CD4-positive, alpha-beta T cell treated with Interleukin-21 for 1 hour (primary cell): ENCODE measurements at places on chromosomes 3 and 15.

GRCh38 chr3:146831659-146832058, 226.5 kb upstream of the PLSCR5 start:
- DNase-seq = no peak

- DNase-seq = no peak
Observed at GRCh38 chr3:48695393-48695753, 9.7 kb upstream of the NCKIPSD start.

DNA sequence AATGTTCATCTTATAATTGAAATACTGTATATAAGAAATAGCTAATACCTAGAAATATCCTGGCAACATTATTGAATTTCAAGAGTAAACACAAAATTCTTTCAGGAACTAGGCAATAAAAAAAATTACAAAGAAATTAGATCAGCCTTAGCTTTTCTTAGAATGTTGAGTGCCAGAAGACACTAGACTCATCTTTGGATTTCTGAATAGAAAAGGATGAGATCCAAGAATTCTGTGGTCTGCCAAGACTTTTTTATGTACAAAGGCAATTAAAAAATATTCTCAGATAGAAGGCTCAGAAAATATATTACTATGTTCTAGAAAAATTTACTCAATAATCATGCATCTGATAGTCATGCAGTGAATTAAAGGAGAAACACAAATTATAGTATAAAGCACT, 294.5 kb upstream of the CDIN1 start:
- no peak for DNase-seq

DNA sequence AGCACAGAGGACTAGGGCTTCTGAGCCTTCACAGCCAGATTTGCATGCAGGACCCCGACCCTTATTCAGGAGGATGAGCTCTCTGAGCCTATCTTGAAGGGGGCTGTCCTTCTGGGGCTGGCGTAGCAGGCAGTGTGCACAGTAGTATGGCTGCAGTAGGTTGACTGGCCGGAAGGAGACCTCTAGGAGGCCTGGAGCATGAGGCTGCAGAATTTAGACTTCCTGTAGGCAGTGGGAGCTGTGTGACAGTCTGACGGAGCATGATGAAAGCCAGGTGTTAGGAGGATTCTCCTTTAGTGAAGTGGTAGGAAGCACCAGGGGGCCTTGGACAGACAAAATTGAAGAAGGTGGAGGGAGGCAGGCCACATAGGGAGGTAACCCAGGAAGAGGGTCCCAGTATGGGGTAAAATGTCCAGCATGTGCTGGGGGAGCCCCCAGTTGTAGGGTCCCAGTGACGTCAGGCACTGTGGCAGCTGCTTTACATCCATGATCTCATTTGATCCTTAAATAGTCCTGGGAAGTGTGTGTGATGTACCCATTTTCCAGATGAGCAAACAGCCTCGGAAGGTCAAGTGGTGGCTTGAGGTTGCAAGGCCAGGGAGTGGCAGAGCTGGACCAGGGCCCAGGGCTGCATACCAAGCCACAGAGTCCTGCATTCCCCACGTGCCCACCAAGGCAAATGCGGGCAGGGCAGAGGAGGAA, 36.1 kb downstream of the SPSB4 start:
- no peak for DNase-seq

GRCh38 chr3:173139420-173139819, 1.6 kb downstream of the SPATA16 start:
- DNase-seq = no peak

DNA sequence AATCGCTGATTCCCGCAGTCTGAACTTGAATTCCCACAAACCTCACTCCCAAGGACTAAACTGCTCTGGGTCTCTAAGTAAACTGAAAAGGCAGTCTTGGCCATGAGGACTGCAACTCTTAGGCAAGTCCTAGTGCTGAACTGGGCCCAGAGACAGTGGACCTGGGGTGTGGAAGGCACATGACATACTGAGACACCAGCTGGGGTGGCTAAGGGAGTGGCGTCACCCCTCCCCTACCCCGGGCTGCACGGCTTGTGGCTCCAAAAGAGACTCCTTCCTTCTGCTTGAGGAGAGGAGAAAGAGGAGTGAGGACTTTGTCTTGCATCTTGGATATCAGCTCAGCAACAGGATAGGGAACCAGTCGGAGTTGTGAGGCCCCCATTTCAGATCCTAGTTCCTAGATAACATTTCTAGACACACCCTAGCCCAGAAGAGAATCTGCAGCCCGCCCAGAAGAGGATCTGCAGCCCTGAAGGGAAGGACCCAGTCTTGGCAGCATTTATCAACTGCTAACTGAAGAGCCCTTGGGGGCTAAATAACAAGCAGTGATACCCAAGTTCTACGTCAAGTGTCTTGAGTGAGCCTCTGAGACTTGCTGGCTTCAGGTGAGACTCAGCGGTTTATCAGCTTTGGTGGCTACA, 110.7 kb upstream of the C3orf80 start:
- DNase-seq = no peak

DNA sequence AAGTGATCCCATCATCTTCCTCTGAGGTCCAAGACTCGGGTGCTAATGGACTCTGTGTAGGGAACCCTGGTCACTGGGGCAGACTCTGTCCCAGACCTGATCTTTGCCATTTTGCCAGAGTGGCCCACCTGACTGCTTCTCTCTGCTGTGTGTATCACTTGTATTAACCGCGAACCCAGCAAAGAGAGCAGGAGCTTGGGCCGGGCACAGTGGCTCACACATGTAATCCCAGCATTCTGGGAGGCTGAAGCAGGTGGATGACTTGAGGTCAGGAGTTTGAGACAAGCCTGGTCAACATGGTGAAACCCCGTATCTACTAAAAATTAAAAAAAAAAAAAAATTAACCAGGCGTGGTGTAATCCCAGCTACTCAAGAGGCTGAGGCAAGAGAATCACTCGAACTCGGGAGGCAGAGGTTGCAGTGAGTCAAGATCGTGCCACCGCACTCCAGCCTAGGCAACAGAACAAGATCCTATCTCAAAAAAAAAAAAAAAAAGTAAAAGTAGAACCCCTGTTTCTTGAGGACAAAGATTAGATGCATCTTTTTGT, 32.9 kb upstream of the CYP11A1 start:
- DNase-seq = no peak

- no peak for DNase-seq
Observed at GRCh38 chr3:45409369-45409768, 21.0 kb downstream of the LARS2 start.

- peak; percentile 86 for DNase-seq
Observed at GRCh38 chr15:39580117-39580484, 778 bp upstream of the THBS1 start.

DNA sequence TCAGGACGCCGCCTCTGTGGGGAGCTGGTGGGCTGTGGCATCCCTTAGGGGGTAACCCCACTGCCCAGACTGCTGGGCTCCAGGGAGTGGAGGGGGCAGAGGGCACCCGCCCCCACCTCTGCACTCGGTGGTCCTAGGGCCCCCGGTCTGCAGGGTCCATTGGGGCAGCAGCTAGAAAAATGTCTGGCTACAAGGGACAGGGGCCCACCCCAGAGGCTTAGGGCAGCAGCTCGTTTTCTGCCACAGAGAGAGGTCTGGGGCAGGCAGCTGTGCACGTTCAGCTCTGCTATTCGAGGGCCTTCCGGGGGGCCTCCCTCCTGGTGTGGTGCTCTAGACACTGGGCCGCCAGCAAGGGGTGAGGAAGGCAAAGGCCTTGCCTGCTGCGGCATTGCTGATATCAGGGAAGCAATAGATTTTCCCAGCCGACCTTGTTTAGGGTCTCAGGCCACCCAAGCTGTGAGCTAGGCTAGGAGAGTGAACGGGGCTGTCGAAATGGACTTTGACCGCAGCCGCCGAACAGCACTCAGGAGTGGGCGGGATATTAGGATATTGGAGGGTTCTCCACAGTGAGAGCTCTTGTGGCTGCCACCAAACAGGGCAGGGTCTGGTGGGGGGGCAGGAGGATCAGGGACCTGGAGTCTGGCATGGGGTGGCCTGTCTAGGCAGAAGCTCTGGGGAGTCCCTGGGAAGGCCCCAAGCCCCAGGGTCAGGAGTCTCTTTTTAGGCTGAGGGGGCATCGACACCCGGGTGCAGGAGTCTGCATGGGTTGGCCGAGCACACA, 61.4 kb upstream of the KLF13 start:
- no peak for DNase-seq

- DNase-seq = no peak
Observed at GRCh38 chr3:178833695-178834094, 237.9 kb downstream of the ZMAT3 start.

- DNase-seq = no peak
Observed at GRCh38 chr3:190127195-190127594, 6.5 kb upstream of the P3H2 start.

- DNase-seq = no peak
Observed at GRCh38 chr3:11611341-11611799, 32.3 kb downstream of the VGLL4 start.

DNA sequence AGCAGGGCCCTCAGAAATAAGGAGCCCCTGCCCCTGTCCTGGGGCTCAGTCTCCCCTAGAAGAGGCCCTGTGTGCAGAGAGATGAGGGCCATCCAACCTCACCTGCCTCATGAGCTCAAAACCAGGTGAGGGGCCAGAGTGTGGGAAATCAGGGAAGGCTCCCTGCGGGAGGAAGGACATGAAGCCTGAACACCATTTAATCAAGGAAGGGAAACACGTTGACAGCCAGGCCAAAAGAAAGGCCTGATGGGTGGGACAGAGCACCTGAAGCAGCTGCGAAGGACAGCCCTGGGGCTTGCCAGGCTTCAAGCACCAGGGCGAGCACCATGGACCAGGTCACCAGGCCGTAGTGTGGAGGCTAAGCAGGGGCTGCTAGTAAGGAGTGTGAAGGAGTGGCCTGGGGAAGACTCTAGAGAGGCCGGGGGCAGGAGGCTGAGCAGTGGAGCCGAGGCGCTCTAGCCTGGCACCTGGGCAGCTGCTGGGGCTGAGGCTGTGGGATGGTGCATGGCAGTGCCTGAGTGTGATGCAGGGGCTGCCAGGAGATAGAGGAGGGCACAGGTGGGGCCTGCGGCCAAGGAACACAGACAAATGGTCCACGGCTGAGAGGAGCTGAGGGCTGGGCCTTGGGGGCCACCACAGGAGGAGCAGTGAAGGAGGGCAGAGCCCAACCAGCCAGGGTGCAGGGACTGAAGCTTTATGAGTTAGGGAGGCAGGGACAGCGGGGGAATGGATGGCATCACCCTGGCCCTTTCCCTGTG, 16.1 kb downstream of the ACAA1 start:
- DNase-seq = no peak

- no peak for DNase-seq
Observed at GRCh38 chr3:53900666-53901331, 9.1 kb upstream of the SELENOK start.

- no peak for DNase-seq
Observed at GRCh38 chr3:197335428-197336132, 37.2 kb upstream of the DLG1 start.

DNA sequence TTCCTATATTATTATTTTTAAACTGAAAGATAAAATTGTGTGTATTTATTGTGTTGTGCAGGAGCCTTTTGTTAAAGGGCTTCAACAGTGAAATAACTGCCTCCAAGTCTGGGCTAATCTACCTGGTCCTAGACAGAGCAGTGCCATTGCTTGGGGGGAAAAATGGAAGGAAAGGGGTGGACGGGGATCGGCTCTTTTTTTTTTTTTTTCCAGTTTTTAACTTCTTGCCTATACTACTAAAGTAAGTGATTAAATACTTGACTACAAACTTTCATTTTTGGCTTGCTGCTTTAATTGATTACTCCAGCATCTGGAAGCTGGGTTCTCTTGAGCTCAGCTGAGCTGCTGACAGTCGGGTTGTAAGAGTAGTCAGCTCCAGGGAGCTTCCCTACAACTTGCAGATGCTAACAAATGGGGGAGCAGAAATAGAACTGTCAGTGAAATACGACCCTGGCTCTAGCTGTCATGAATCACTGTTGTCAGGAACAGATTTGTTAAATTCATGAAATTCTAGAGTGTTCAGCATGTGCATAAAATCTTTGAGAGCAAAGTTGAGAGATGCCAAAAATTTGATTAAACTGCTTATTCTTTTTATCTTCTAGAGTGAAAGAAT, 276.7 kb downstream of the ROBO1 start:
- no peak for DNase-seq
